Endodermal cell (in vitro differentiated cells): ENCODE measurements at places on chromosomes 5 and 9. TPM values are rescaled to one million over a fixed set of nuclear protein-coding genes. Genes with fewer than 3 reads are reported as not detected.

The DBH gene
- not detected in 2 replicates for total RNA-seq

The EIF4EBP3 gene
- total RNA-seq, result 5.1 and 5.9 TPM in 2 replicates

The ADAMTS6 gene
- total RNA-seq, result 4.0 to 4.3 TPM (median 4.1 TPM) in 3 replicates

The ZCCHC9 gene
- 36.5 and 40.8 TPM in 2 replicates for total RNA-seq

DNA sequence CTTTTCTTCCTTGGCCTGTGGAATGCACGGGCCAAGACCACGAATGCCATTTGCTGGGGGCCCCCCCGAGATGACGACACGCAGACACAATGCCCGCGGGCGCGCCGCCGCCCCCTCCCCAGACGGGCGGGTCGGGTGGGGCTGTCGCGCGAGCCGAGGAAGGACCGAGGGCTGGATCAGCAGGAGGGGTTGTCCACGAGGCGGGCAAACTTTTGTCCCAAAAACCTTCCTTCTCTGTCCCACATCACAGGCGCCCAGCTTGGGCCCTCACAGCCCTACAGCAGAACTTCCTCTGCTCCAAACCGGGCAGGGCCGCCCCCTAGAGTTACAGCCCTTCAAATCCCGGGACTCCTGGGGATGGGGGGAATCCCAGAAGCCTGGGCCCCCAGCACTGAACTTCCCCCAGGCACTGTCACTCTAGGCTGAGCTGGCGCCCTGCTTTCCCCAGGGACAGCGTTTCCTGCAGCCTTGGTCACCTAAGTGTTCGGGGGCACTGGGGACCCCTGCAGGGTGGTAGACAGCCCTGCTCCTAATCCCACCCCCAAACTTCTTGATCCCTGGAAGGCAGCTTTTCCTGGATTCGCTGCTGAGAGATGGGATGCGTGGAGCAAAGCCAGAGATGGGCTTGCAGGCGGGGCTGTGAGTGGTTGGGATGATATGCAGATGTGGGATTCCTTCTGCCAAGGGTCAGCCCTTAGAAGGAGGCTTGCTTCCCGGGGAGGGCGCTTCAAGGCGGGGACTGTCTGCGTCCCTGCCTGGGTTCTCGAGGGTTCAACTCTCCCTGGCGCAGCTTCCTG lies 980 bp downstream of the COL5A1 start:
- H3K4me3 ChIP-seq, result peak overlapping the region; percentile 82
- peak; percentile 87 for DNase-seq
- no peak overlapping the region for H3K27ac ChIP-seq

GRCh38 chr9:77556396-77556795 lies 91.7 kb downstream of the GNA14 start:
- no peaks in the 10 kb centered on the region for H3K27me3 ChIP-seq
- no peak overlapping the region for H3K4me3 ChIP-seq
- no peaks in the 10 kb centered on the region for H3K36me3 ChIP-seq
- no peak for DNase-seq
- no peaks in the 10 kb centered on the region for H3K4me1 ChIP-seq

The ADGRV1 gene
- 66.2 to 97.6 TPM (median 89.9 TPM) in 3 replicates for total RNA-seq

GRCh38 chr9:107594908-107595530 lies 105.5 kb upstream of the KLF4 start:
- H3K36me3 ChIP-seq, result no peaks in the 10 kb centered on the region
- DNase-seq, result no peak
- peaks cover 12% of the 10 kb centered on the region for H3K4me1 ChIP-seq
- H3K4me3 ChIP-seq, result no peak overlapping the region

The LCN15 gene
- 1.2 to 1.3 TPM (median 1.2 TPM) in 3 replicates for total RNA-seq

DNA sequence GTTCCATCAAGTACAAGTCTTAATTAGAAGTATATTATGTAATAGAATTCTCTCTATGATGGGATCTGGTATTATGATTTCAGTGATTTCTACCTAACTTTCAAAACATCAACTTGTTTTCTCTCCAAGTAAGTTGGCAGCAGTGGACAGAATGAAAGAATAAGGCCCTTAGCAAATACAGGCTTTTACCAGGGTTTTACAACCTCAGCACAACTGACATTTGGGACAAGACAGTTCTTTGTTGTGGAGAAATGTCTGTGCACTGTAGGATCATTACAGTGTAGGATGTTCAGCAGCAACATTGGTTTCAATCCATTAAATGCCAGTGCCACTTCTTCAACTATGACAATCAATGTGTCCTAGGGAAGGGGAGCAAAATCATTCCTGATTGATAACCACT lies 48.8 kb downstream of the MLANA start:
- no peak overlapping the region for H3K27ac ChIP-seq
- no peak overlapping the region for H3K4me3 ChIP-seq
- no peaks in the 10 kb centered on the region for H3K27me3 ChIP-seq
- no peaks in the 10 kb centered on the region for H3K36me3 ChIP-seq

- H3K27me3 ChIP-seq, result no peaks in the 10 kb centered on the region
- no peak overlapping the region for H3K4me3 ChIP-seq
- DNase-seq, result no peak
- H3K36me3 ChIP-seq, result no peaks in the 10 kb centered on the region
Observed at GRCh38 chr5:79963261-79964061, 27.6 kb downstream of the MTX3 start.

DNA sequence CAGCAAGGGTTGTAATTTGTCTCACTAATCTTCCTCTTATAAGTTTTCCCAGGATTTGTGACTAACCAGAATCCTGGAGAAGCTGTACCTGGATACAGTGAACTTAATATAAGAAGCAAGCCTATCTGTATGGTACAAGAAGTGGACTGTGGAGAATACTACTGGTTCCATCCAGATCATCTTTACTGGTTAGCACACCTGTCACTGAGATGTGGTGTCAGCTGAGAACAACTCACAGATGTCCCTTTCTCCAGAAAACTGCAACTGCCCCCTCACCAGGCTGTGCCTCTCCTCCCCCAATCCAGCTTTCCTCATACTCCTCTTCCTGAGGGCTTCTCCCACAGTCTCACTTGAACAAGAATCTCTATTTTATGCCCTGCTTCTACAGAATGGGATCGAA lies 4.9 kb downstream of the FBXO10 start:
- no peak for DNase-seq
- no peak overlapping the region for H3K4me3 ChIP-seq
- peaks cover 8% of the 10 kb centered on the region for H3K4me1 ChIP-seq
- H3K36me3 ChIP-seq, result peaks cover 31% of the 10 kb centered on the region
- H3K27me3 ChIP-seq, result no peaks in the 10 kb centered on the region

GRCh38 chr5:78731884-78732283 lies 83.3 kb upstream of the LHFPL2 start:
- no peak for DNase-seq
- H3K27ac ChIP-seq, result no peak overlapping the region

DNA sequence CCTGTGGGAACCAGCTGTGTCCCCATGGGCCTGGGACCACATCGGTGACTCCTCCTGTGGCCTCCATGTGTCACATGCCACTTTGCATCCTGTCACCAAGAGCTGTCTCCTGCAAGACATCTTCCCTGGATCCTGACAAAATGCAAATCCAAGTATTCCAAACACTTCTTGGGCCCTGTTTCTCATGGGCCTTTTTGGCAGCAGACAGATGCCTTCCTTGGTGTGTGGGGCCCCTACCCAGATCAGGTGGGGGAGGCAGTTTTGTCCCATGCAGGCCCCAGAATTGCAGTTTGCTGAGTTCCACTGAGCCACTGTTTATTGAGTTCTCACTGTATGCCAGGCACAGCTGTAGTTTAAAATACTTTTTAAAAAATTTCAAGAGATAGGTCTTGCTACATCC lies 62.5 kb upstream of the GABRP start:
- H3K27me3 ChIP-seq, result no peaks in the 10 kb centered on the region
- no peaks in the 10 kb centered on the region for H3K36me3 ChIP-seq
- no peak overlapping the region for H3K4me3 ChIP-seq
- no peaks in the 10 kb centered on the region for H3K4me1 ChIP-seq

The PCDHB4 gene
- 2.3 and 3.3 TPM in 2 replicates for total RNA-seq

DNA sequence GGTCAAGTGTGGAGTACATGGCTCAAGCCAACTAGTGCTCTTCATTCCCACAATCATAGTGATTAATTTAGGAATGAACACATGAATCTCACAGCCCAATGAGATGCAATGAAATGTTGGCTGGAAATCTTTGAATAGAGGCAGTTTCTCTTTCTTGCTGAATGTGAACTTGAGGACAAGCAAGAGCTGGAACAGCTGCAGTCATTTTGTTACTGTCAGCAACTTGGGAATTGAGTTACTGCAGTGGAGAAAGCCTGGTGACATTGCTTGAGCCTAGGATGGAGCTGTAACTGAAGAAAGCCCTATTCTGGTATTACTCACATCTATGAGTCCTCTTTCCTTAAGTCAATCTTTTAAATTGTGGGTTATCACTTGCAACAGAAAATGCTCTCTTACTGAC lies 62.3 kb downstream of the YIPF5 start:
- H3K36me3 ChIP-seq, result no peaks in the 10 kb centered on the region
- no peaks in the 10 kb centered on the region for H3K27me3 ChIP-seq
- H3K4me1 ChIP-seq, result peaks cover 3% of the 10 kb centered on the region
- DNase-seq, result no peak

DNA sequence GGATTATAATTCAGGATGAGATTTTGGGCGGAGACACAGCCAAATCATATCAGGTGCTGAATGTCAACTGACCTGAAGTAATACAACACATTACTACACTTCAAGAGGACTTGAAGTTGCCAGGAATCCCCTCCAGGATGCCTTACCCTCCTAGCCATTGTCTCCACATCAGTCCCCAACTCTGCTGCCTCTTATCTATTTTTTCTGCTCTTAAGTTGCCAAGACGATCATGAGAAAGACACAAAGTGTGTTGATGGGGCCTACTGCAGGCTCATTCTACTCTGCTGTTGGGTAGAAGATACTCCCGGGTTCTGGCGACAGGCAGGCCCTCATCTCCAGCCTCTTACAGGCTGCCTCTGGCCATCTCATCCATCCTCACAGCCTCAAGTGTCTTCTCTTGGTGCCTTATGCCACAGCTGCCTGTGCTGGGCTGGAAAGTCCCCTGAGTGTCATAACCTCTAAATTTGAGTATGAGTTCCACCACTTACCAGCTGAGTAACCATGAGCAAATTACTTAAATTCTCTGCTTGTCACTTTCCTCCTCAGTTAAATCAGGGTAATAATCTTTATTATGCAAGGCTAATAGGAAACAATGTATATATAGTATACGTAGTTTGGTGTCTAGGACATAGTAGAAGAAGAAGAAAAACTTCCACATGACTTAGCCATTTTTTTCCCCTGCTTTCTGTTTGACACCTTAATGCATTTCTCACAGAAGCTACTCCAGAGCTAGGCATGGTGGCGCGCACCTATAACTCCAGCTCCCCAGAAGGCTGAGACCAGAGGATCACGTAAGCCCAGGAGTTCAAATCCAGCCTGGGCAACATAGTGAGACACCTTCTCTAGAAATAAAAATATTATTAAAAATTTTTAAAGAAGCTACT lies 73.0 kb upstream of the SNX2 start:
- H3K4me1 ChIP-seq, result no peaks in the 10 kb centered on the region
- no peak overlapping the region for H3K4me3 ChIP-seq
- no peak for DNase-seq

GRCh38 chr9:112789473-112789872 lies 38.9 kb downstream of the SNX30 start:
- H3K27ac ChIP-seq, result no peak overlapping the region
- peaks cover 3% of the 10 kb centered on the region for H3K4me1 ChIP-seq
- H3K36me3 ChIP-seq, result no peaks in the 10 kb centered on the region
- H3K4me3 ChIP-seq, result no peak overlapping the region

The CRAT gene
- total RNA-seq, result 15.3 and 17.2 TPM in 2 replicates

The HACD4 gene
- total RNA-seq, result 1.2 to 1.9 TPM (median 1.7 TPM) in 3 replicates

The NAIP gene
- 4.4 and 7.9 TPM in 2 replicates for total RNA-seq

DNA sequence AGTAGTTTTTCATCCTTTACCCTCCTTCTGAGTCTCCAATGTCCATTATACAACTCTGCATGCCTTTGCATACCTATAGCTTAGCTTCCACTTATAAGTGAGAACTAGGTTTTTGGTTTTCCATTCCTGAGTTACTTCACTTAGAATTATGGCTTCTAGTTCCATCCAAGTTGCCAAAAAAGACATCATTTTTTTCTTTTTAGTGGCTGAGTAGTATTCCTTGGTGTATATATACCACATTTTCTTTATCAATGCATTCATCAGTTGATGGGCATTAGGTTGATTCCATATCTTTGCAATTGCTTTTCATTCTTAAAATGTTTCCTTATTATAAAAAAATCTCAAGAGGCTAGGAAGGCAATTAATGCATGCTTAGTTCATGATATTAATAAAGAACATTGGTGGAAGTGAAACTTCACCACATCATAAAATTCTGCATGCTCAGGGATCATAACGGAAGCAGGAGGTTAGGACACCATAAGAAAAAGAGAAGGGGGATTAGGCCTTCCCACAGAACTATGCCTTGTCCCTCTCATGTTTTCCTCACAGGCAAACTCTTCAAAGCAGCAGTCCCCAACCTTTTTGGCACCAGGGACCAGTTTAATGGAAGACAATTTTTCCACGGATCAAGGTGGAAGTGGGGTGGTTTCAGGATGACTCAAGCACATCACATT lies 105.2 kb downstream of the FRMD3 start:
- no peak overlapping the region for H3K4me3 ChIP-seq
- no peak for DNase-seq
- H3K36me3 ChIP-seq, result no peaks in the 10 kb centered on the region
- H3K27me3 ChIP-seq, result no peaks in the 10 kb centered on the region

GRCh38 chr5:32283539-32284377 lies 29.0 kb downstream of the MTMR12 start:
- H3K36me3 ChIP-seq, result peaks cover 19% of the 10 kb centered on the region
- no peak overlapping the region for H3K27ac ChIP-seq
- no peak for DNase-seq
- no peak overlapping the region for H3K4me3 ChIP-seq

The IL4 gene
- not detected in 3 replicates for total RNA-seq

- H3K4me3 ChIP-seq, result no peak overlapping the region
- no peaks in the 10 kb centered on the region for H3K27me3 ChIP-seq
- H3K27ac ChIP-seq, result no peak overlapping the region
- DNase-seq, result no peak
- no peaks in the 10 kb centered on the region for H3K36me3 ChIP-seq
Observed at GRCh38 chr5:158549311-158549710, 550.4 kb downstream of the EBF1 start.

The NCS1 gene
- total RNA-seq, result 27.9 to 47.7 TPM (median 47.0 TPM) in 3 replicates

DNA sequence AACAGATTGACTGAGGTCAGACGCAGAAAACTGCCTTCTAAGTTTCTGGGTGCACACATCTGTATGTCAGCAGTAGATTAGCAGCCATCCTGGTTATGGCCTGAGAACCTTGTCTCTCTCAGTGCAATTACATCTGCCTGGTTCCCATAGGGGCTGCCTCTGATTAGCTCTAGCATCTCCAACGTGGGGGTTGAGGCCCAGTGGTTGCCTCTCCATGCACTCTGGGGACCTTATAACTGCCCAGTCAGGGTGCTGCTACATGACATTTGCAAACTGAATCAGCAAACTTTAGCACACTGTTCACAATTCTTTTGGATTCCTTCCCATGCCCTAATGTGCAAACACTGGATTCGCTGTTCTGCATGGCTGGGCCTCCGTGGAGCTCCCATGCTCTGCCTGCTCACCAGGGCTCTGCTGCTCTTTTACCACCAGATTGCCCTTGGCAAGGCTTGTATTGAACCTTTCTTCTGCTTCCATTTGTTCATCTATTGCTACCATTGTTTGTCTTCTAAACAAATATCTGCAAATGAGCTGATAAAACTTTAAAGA lies 36.2 kb downstream of the SNX18 start:
- no peaks in the 10 kb centered on the region for H3K4me1 ChIP-seq
- DNase-seq, result no peak
- H3K36me3 ChIP-seq, result no peaks in the 10 kb centered on the region
- no peaks in the 10 kb centered on the region for H3K27me3 ChIP-seq
